ENCODE measurements at places on chromosomes 12 and 14.
A peak's percentile ranks its signal among the peaks of the same experiment; 100 is the strongest.

GRCh38 chr12:11653215-11653753 lies 3.8 kb downstream of the ETV6 start:
- DNase-seq = no peak

DNA sequence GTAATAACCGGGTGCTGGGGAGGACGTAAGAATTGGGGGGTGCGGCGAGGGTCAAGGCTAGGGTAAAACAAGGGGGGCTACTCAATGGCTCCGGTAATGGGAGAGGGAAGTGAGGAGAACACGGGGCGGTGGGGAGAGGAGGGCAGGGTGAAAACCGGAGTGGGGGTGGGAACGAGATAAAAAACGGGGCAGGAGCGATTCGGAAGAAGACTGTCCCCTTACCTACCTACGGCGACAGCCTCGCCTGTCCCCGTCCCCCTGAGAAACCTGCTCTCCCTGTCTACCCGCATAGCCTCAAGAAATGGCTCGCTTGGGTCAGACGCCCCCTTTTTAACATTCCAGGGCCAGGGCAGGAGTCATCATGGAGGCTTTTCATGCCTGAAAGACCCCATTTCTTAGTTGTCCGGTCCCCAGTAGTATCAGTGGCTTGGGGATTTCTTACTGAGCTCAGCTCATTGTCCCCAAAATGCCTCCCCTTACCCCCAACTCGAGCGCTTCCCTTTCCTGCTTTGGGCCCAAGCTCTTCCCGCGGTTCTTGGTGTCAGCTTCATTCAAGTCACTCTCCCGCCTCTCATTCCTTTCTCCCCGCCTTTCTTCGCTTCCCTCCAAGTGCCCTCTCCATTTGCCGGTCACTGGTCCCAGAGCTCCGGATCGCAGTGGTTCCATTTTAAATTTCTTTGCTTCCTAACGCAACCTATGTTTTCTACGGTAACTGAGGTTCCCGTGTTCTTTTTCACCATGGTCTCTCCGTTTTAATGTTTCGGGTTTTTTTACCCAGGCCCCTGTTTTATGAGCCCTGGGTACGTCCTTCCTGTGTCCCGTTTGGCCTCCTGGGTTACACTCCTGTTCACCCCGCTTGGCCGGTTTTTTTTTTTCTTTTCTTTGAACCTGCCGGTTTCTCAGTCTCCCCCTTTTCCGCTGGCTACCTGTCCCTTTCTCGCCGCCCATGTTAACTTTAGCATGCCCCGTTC lies 1.2 kb upstream of the WSB2 start:
- DNase-seq = peak; percentile 73

DNA sequence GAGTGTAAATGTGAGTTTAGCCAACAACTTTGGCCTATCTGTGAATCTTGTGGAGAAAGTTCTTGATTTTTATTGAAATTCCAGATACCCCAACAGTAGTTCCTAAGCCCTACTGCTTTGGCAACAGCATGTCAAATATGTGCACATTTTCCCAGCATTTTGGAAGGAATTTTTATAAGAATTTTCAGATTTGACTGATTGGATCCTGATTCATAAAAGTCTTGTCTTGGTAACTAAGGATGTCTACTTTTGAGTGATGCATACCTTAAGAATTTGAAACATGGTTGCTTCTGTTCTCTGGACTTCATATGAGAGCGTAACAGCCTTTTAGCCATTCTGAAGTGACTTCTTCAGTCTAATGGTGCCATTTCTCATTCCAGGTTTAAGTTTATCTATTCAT lies 106.7 kb downstream of the ANO4 start:
- no peak for DNase-seq

DNA sequence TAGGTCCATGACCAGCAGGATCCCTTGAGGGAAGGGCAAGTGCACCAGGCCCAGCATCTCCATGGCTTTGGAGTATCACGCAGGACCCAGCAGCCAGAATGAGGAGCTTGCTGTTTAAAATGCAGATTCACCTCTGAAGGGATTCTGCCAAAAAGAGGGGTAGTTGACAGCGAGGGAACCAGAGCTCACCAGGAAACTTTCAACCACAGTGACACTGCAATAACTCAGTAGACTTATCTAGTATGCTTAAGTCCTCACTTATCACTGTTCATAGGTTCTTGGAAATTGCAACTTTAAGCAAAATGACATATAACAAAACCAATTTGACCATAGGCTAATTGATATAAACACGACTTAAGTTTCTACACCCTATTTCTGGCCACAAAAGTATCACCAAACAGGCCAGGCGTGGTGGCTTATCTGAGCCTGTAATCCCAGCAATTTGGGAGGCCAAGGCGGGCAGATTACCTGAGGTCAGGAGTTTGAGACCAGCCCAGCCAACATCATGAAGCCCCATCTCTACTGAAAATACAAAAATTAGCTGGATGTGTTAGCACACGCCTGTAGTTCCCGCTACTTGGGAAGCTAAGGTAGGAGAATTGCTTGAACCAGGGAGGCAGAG lies 21.4 kb upstream of the CKAP4 start:
- no peak for DNase-seq

DNA sequence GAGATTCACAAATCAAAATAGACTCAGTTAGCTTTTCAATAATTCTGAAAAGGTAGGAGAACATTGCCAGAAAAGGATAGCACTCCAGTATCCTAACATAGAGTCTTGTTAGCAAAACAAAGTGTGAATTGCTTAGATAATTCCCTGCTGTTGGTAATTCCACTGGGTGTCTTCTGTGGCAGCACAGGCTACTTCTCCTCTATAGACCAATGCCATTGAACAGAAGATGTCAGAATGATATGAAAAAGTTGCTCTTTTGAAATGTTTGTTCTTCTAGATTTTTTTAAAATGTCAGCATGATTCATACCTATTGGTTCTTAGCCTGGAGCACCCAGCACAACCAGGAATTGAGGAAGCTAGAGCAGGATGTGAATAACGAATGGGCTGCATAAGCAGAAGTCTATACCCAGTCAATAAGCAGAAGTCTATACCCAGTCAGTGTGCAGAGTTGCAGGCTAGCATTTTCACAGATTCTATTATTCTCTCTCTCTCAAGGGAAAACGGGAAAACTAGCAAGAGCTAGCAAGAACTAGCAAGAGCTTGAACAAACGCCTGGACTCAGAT lies 112.8 kb downstream of the SYT1 start:
- DNase-seq = no peak

DNA sequence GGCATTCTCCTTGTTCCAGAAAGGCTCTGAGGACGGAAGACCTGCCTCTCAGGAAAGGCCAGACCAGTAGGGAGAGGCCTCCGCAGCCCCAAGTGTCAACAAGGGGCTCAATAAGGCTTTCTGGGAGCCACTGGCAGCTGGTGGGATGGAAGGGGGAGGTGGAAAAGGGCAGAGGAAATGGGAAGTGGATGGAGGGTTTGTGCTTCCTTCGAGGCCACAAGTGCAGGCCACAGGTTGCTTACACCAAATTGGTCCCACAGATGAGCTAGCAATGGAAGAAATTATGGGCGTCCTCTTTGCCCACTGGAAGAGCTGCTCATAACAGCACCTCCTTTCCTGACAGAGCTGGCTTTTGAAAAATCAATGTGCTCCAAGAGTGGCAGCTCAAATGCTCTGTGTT lies 28.2 kb downstream of the P2RX4 start:
- DNase-seq = peak; percentile 29

DNA sequence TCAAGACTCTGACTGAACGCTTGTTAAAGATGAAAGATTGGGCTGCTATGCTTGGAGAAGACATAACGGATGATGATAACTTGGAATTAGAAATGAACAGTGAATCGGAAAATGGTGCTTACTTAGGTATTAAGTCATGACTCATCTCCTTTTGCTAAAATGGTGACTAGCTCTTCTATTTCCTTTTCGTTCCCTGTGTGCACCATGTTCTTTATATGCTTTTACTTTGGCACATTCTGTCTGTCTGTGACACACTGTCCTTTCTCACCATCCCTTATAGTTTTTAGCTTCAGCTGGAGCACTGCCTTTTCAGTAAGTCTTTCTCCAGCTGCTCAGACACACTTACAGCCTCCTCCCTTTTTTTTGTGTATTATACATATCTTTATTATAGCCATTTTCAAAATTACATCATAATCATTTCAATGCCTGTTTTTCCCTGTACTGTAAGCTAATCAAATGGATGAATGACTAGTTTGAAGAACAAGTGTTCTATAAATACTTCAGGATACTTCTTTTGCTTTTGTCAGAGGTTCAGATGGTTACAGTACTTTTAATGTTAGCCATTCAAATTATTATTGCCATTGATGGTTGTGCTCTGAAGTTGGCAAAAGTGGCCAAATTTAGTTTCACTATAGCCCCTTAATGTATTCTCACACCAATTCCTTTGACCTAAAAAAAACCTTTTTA lies 68.6 kb downstream of the MIA2 start:
- DNase-seq = no peak

Data from SJCRH30 (cell line).